ENCODE measurements at places on chromosomes 12 and 14. TPM values are rescaled to one million over a fixed set of nuclear protein-coding genes. Genes with fewer than 3 reads are reported as not detected.

Gene NTS
- 6.5 TPM for total RNA-seq

Gene PRDM4
- 21.2 TPM for total RNA-seq

Gene HCAR1
- total RNA-seq = 0.41 TPM

- no peak for DNase-seq
These were observed 11.5 kb upstream of the SFSWAP start for GRCh38 chr12:131699434-131699833.

DNA sequence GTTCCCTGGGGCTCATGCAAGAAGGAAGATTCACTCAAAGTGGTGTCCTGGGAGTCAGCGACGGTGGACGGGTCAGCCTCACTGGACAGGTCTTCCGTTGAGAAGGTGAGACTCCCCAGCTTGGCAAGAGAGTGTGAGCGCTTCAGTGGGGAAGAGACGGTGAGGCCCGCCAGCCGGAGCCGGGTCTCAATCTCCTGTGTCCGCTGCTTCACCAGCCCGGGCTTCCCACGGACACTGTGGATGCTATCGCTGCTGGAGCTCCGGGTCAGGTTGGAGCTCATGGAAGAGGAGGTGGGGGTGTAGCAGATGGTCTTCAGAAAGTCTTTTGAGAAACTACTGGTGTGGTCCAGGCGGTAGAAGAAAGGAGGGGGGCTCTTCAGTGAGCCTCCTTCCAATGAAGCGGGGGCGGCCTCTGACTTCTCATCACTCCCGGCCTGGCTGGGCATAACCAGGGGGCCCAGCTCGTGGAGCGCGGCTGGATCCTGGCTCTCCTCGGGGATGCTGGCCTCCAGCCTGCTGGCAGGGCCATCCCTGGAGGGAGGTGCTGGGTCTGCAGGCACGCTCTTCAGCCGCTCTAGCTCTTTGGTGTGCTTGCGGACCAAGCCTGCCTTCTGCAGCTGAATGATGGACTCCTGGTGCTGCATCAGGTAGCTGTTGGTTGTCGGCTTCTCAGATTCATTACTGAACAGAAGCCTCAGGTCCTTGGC lies 56.9 kb upstream of the CORO1C start:
- DNase-seq = no peak

DNA sequence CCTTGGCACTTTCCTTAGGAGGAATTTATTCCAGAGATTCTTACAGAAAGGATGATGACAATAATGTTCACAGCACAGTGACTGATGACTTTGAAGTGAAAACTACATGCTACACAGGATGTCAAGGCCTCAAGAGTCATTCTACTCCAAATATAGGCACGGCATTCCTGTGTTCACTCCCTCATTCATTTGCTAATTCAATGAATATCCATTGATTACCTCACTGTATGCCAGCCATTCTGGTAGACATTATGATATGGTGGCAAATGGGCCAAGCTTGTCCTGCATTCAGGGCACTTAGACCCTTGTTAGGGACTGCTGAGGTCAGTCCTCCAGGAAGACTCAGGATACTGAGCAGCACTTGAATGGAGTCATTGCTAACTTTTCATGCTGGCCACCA lies 48.0 kb downstream of the FOXN4 start:
- DNase-seq = no peak

Measured in frontal cortex (tissue), 4 donors.